ENCODE measurements at places on chromosomes 1 and 21.

DNA sequence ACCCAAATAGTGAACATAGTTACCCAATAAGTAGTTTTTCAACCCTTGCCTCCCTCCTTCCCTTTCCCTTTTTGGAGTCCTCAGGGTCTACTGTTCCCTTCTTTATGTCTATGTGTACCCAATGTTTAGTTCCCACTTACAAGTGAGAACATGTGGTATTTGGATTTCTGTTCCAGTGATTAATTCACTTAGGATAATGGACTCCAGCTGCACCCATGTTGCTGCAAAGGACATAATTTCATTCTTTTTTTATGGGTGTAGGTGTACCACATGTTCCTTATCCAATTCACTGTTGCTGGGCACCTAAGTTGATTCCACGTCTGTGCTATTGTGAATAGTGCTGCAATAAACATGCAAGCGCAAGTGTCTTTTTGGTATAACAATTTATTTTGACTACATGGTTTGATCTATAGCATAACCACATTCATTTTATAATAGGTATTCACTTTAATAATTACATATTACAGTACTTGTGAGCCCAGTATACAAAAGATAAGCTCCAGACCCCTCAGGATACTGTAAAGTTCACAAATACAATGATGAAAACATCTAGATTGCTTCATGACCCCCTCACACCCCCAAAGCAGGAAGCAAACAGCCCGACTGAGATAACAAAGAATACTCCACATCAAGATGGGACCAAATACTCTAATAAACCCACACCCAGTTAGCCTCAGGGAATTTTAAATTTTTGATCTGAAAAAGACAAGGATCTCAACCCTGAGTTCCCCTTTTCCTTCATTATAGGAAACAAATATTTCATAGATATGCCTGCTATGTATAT lies 45.3 kb downstream of the PUM1 start:
- DNase-seq = no peak

DNA sequence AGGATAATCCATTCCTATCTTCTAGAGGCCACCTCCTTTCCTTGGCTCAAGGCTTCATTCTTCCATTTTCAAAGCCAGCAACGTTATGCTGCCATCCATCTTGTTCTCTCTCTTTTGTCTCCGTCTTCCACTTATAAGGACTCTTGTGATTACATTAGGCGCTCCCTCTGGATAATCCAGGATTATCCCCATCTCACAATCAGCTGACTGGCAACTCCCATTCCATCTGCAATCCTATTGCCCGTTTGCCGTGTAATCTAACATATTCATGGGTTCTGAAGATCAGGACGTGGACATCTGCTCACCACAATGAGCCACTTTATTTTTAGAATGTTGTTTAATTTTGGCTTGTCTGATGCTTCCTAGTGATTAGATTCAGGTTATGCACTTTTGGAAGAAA lies 89.3 kb downstream of the EBNA1BP2 start:
- DNase-seq = no peak

DNA sequence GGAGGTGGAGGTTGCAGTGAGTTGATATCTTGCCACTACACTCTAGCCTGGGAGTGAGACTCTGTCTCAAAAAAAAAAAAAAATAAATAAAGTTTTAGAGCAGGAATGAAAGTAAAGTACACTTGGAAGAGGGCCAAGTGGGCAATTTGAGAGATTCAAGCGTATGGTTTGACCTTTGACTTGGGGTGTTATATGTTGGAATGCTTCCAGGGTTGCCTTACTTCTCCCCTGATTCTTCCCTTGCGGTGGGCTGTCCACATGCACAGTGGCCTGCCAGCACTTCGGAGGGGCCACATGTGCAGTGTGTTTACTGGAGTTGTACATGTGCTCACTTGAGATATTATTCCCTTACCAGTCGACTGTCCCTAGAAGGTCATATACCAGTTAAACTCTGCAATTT lies 295.5 kb upstream of the PROX1 start:
- DNase-seq = no peak

- no peak for DNase-seq
Measured at GRCh38 chr1:88612292-88612691, 71.8 kb upstream of the PKN2 start.

DNA sequence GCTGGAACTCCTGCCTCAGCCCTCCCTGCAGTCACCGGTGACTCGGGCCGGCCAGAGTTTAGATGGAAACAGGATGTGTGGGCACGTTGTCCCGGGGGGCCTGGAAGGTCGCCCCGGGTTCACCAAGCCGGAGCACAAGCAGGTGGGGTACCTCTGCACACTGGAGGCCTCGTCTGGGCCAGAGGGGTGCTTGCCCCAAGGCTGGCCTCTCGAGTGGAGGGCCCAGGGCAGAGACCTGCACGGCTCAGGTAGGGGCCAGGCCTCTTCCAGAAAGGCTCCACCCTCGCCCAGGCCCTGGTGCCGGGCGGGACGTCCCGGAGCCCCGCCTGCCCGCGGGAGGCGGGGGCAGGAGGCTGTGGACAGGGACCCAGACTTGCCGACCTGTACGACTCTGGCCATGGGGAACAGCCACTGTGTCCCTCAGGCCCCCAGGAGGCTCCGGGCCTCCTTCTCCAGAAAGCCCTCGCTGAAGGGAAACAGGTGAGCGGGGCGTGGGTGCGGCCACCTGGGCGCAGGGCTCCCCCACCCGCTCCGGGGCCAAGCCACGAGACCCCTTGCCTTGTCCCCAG lies at the start of gene PLEKHN1:
Gene PLEKHN1, plus strand, starts transcription at position 348 of the 569 bp plus-strand sequence. Its CDS starts 50 bp downstream, at position 398.
- DNase-seq = no peak

GRCh38 chr1:209526137-209526536 lies 57.4 kb upstream of the CAMK1G start:
- DNase-seq = no peak

GRCh38 chr21:28282833-28283232 lies 709.8 kb downstream of the LTN1 start:
- DNase-seq = no peak

DNA sequence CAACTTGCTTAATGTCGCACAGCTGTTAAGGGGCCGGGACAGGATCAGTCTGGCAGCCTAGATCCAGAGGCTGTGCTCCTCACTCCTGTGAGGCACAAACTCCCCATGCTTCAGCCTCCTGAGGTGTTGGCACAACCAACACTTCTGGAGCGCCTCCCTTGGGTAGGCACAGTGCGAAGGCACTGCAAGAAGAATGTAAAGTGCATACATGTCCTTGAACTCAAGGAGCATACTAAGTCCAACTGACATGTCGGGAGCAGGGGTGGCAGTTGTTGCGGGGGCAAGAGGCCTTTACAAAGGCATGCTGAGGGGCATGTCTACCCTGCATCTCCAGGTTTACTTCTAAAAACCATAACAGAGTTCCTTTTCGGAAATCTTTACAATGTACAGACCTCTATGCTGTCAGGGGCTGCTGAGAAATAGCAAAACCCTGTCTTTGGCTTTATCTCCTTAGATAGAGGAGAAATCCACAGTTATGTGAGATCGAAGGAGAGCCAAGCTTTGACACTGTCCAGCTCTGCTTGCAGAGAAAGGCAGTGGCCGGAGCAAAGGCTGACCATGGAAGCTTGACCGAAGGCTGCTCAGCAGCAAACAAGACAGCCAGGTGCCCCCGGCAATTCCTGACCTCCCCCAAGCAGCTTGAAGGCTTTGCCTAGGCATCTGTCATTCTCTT lies 93.9 kb downstream of the CDC7 start:
- DNase-seq = no peak
